ENCODE measurements at places on chromosomes 1 and 21. TPM values are rescaled to one million over a fixed set of nuclear protein-coding genes. Genes with fewer than 3 reads are reported as not detected.

GRCh38 chr1:236163463-236164153 lies 21.3 kb downstream of the GPR137B start:
- no peak for DNase-seq

- DNase-seq: peak; percentile 91
Measured at GRCh38 chr1:165773324-165773965, 4.8 kb upstream of the TMCO1 start.

GRCh38 chr21:29763674-29764073 lies 176.1 kb downstream of the GRIK1 start:
- DNase-seq: no peak

GRCh38 chr1:76291191-76291590 lies 216.6 kb downstream of the ST6GALNAC3 start:
- DNase-seq: no peak

GRCh38 chr21:42959728-42960127 lies 14.6 kb upstream of the PKNOX1 start:
- DNase-seq: no peak

DNA sequence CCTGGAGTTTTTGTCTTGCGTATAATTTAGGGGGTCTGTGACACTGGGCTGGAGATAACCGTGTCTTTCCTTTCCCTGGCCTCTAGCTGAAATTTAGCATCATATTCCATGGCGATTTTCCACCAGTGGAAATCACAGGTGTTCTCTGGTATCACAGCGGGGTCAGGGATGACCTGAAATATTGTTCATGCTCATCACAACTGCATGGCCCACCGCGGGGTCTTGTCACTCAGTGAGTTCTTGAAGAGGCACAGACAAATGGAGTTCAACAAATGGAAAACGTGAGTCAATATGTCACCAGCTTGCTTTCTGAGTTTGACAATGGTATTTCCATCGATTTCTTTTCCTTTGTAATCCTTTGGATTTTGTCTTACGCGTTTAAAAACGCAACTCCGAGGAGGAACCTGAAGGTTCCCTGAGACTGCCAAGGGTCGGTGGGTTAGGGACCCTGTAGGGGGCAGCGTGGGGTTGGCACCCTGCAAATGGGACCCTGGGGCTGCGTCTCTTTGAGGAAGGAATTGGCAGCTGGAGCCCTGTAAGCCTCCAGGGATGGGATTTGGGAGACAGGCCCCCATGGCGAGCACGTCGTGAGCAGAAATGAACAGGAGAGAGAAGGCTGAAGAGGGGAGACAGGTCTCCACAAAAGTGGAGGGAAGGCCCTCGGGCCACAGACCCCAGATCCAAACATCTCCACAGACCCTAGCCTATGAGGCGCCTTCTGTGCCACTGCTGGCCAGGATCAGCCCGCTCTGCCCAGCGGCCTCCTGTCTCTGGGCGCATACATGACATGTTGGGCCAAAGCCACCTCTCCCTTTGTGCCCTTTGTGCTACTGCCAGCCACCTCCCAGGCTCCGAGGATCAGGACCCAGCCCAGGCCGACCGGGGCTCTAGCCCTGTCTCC lies 32.1 kb upstream of the RUNX3 start:
- no peak for DNase-seq

- no peak for DNase-seq
Measured at GRCh38 chr1:109863667-109864046, 47.0 kb upstream of the CSF1 start.

- DNase-seq: no peak
Measured at GRCh38 chr21:15249285-15249993, 184.6 kb upstream of the NRIP1 start.

Gene CRNN
- not detected for total RNA-seq

DNA sequence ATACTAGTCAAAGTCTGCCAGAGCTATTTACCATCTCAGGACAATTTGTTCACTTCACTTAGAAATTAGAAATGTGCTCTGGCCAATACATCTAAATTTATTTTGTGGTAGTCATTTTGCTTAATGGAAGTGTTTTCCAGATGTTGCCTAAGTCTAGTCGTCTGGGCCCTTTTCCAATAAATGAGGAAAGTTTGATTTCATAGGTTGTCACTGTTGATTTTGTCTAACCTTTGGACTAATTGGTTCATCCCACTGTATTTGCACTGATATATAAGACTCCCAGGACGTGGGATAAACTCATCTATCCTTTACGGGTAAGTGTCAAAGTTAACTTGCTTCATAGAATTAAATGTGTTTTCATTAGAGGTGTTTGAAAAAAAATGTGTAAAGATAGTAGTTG lies 79.1 kb downstream of the TPR start:
- DNase-seq: no peak

Gene UTS2
- total RNA-seq: not detected

Gene FAAH
- 0.35 TPM for total RNA-seq

Gene PDZK1IP1
- total RNA-seq: not detected

GRCh38 chr1:36536727-36537126 lies 54.0 kb upstream of the CSF3R start:
- no peak for DNase-seq

Gene RAP1A
- 43.0 TPM for total RNA-seq

Gene FNDC10
- 0.20 TPM for total RNA-seq

- no peak for DNase-seq
Measured at GRCh38 chr21:25189497-25189896, 417.8 kb downstream of the MRPL39 start.

DNA sequence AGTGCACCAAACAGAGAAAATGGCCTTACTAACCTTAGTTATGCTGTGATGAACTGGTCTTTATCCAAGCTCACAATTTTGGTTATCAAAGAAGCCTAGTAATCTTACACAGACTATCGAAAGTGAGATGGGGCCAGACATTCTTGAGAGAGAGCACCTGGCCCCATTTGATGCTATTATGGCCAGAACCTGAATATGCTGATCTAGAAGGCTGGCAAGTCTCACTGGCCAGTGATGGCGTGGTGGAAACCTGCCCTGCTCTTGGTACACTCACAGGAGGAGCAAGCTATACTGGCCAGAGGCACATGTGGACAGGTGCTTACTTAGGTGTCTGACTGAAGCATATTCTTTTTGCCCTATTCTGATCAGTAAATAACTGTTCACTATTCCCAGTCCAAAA lies 357.8 kb upstream of the ZRANB2 start:
- no peak for DNase-seq

DNA sequence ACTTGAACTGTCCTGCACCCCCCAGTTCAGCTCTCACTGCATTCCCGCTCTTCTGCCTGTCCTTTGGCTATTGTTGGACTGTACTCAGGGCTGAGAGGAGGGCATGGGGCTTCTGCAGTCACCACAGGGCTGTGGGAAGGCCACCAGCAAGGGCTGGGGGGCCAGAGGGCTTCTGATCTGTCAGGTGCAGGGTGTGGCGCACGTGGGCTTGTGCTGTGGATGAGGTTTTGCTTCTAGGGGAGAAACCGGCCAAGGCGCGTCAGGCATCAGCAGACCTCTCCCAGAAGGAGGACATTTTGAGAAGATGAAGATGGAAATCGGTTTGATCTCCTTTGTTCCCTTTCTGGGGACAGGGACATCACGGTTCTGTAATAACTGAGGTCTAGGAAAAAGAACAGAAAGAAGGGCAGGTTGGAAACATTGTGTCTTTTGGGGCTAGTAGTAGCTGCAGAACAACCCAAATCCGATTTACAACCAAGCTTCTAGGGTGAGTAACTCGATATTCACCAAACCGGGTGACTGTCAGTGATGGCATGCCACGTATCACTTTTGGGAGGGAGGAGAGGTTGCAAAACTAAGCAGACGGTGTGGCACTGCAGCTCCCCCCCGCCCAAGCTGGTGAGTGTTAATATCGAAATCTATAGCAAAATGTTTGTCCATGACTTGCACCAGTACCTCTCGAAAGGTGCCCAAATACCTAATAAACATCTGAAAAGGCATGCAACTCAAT lies 40.9 kb downstream of the AGPAT3 start:
- DNase-seq: no peak

Gene C1QC
- not detected for total RNA-seq

DNA sequence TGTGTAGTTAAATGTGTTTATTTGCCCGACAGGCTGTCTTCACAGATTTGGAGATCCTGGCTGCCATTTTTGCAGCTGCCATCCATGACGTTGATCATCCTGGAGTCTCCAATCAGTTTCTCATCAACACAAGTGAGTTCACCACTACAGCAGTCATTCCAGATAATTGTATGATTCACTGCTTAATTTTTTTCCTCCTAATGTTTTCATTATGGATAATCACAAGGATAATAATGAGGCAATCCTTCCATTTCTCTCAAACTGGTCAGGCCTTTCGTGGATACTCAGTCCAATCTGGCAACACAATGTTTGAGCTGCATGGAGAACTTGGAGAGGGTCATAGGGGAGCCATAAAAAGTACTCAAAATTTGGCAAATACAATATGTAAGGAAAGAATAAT lies 168.3 kb upstream of the SGIP1 start:
- DNase-seq: no peak

DNA sequence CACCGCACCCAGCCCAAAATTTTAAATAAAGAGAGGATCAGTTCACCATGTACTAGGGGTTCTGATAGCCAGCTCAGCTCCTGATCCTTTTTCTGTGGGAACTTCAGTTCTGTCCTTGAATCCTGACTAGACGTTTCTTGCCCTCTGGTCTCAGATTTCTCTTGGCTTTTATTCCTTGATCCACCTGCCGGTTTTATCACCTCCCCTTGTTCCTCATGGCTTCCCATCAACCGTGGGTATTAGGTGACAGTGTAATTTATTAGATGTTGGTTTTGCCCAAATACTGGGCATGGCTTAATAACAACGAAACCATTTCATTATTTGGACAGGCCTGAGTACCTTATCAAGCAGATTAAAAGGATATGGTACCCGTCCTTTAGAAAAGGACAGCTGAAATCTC lies 22.5 kb downstream of the SLC45A1 start:
- no peak for DNase-seq

DNA sequence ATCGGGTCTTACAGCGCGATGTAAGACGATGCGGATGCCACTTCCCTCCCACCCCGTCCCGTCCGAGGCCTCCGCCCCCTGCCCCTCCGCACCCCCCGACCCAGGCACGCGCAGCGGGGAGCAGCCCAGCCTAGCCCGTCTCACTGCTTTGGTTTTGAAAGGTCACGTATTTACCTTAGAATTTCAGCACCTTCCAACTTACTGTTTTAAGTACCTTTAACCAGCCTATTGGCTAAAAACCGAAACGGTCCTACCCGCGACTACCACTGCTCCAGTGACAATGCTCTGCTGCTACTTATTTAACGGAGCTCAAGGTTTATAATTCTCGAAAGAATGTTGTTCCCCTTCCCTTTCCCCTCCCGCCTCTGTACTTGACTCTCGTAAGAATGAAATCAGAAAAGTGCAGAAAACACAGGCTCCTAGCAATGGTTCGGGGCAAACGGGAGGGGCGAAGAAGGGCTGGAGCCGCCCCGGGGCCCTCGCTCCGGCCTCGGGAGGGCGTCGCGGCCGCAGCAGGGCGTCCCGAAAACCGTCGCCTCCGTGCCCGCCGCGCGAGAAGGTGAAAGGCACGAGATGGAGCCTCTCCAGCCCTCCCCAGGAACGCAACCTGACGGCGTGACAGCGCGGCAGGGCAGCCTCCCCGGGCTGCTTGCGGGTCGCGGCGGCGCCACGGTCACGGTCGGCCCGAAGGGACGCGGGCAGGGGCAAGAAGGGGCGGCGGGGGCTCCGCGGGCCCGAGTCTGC lies 667 bp downstream of the TMEM50B start:
- DNase-seq: no peak

Gene ATP1A4
- total RNA-seq: not detected

DNA sequence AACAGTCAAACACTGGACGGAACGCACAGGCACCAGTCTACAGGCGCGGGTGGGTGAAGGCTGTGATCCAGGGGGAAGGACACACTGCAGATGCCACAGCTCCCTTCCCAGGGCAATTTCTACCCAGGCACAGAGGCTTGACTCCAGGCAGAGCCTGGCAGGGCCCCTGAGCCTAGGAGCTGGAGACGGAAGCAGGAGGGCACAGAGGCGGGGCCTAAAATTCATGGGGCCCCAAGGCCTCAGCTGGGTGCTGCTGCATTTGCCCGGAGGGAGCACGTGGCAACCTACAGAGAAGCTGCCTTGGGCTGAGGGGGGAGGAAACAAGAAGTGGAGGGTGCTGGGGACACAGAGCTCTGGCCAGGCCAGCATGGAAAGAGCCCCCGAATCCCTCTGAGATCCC lies 41.2 kb downstream of the UBE2G2 start:
- DNase-seq: no peak

DNA sequence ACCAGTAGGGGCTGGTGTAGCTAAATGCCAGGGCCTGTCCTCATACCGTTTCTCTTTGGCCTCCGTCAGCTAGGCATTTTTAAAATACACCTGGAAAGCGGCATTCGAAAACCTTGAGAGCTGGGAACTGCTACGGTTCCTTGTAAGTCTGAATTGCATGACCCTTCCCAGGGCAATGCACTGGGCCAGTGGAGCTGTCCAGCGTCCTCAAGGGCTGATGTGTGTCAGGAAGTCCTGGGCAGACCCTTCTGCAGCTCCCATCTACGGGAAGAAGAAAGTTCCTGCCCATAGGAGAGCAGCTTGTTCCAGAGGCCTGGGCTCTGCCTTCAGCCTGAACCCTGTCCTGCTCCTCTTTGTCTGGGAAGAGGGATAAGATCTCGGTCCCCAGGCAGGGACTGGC lies 34.1 kb downstream of the UBASH3A start:
- DNase-seq: no peak

GRCh38 chr1:1000357-1001056 lies 610 bp upstream of the HES4 start:
- DNase-seq: peak; percentile 67

DNA sequence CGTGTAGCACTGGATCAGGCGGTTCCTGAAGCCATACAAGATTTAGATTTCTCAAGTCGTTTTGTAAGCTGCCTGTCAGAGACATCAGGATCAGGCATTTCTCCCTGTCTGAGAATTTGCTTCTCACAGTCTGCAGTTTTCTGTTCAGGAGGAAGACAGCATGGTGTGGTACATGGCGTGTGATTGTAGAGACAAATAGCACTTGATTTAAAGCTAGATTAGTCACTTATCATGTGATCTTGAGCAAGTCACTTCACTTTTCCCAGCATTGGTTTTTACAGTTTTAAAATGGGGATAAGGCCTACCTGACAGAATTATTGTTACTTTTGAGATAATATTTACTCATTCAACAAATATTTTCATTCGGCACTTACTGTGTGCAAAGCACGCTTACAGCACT lies 63.3 kb downstream of the AK4 start:
- DNase-seq: no peak

DNA sequence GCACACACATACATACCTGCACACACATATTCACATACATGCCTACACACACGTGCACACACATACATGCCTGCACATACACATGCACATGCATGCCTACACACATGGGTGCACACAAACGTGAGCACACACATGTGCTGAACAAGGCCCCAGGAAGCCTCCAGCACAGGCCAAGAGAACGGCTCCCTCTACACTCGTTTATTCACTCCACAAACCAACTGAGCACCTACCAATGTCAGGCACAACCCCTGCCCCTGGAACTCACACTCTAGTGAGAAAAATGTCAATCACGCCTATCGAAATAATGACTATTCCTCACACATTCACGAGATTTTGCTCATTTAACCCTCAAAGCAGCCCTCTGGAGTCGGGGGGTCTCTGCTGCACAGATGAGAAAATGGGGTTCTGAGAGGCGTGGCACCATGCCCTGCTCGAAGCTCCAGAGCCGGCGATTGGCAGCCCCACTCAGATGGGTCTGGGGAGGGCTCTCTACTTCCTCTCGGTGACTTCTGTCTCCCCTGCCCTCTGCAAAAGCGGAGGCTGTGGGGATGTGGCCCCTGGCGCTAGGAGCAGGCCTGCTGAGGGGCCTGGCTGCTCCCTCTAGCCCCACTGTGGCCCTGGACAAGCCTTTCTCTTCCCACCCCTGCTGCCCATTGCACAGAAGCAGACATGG lies 90.2 kb upstream of the RUNX3 start:
- no peak for DNase-seq
